GM04503 (cell line): ENCODE measurements at places on chromosomes 4 and X.

- no peak for DNase-seq
Measured at GRCh38 chr4:85391071-85391470, 83.9 kb upstream of the ARHGAP24 start.

- DNase-seq: no peak
Measured at GRCh38 chr4:110617646-110618580, 5.0 kb downstream of the PITX2 start.

DNA sequence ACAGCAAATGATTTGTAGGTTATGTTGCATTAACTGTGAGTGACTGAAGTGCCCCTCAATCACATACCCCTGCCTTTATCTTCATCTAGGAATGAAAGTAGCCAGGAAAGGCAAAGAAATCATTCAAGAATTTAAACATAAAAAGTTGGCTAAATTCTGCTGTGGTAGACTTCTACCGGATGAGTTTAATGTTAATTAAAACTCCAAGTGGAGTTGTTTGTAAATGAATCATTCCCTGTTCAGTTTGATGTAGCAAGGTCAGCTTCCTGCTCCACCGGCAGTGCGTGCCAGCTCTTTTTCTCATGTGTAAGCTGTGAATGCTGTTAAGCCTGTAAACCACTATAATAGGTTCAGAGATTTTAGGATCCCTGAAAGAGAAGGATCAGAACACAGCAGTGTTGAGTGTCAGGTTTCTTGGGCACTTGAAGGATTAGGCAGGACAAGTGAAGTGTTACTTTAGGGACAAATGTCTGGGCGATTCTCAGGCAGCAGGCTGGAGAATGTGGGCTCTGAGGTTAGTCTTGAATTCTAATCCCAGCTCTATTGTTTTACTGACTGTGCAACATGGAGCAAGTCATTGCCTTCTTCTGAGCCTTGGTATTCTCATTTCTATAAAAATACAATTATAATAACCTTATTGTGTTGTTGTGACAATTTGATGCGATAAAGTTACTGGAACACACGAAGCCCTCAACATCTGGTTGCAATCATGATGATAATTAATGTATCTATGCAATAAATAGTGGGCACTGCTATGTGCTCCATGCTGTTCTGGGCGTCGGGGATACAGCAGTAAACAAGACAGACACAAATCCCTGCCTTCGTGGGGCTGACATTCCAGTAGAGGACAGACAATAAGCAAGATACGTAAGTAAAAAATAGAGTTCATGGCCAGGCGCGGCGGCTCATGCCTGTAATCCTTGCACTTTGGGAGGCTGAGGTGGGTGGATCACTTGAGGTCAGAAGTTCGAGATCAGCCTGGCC is 112.0 kb downstream of the SHROOM3 start:
- DNase-seq: peak; percentile 85

DNA sequence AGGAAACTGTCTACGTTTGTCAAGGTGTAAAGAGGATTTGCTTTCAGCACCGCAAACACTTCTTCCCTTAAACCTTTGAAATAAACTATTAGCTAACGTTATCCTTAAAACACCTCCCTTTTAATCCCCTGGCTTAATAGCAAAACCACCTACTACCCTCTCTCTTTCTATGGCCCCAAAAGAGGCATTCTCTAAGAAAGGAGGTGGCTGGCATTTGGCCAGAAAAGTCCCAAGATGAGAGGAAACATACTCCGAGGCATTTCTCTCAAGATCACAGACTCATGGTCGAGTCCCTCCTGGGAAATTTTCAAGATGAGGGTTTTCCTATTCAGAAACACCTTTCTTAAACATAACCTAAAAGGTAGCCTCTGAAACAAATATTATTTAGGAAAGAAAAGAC is 60.6 kb upstream of the VCX3B start:
- DNase-seq: no peak

GRCh38 chr4:185710487-185710995 is 101.5 kb downstream of the SORBS2 start:
- DNase-seq: no peak

- DNase-seq: no peak
Measured at GRCh38 chr4:1788254-1788973, 4.7 kb upstream of the FGFR3 start.

GRCh38 chr4:74157154-74157553 is 764 bp upstream of the MTHFD2L start:
- no peak for DNase-seq

DNA sequence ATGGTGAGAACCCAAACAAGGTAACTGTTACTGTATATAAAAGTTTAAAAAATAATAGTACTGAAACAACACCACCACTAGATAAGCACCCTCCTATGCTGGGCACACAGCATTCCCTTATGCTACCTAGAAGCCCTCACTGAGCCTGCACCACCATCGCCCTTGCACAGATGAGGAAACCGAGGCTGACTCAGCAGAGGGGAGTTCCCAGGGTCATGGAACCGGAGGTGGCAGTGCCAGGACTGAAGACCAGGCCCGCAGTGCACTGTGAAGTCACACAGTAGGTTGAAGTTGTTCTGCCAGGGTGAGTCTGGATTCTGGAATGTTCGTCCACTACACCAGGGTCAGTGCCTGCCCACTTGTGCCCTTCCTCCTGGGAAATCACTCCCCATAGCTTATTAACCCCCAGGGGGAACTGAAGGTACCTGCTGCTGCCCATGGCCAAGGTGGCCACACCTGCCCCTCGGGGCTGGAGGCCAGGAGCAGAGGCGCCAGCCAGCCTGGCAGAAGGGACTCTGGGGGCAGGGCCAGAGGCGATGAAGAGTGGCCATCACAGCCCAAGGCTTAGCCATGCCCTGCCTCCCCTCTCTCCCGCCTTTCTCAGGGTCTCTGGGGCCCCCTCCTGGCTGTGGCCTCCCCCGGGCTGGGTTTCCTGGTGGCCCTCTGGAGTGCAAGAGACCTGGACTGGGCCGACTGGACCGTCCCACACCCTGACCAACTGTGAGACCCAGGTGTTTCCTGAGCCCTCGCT is 15.1 kb upstream of the ABLIM2 start:
- DNase-seq: no peak

GRCh38 chrX:101369687-101370086 is 16.3 kb downstream of the BTK start:
- no peak for DNase-seq

- DNase-seq: no peak
Measured at GRCh38 chr4:36740796-36741310, 459.4 kb downstream of the DTHD1 start.

GRCh38 chr4:121400632-121401031 is 19.8 kb upstream of the QRFPR start:
- DNase-seq: no peak

GRCh38 chr4:79833857-79834256 is 239.2 kb downstream of the ANTXR2 start:
- no peak for DNase-seq

DNA sequence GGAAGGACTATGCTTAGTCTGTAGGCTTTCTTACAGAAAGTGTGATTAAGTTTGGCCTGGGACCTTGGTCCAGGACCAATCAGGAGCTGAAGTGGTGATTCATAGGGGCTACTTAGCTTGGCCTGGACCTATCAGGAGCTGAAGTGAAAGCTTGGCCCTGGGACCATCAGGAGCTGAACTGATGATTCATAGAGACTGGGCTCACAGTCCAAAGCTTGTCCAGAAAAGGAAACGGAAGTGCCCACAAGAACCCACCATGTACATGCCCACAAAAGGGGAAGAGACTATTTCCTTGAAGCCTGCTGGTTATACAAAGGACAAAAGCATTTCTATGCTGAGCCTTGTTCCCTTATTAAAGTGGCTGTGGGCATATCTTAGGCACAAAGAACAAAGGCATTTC is 12.6 kb downstream of the TENT5D start:
- no peak for DNase-seq

DNA sequence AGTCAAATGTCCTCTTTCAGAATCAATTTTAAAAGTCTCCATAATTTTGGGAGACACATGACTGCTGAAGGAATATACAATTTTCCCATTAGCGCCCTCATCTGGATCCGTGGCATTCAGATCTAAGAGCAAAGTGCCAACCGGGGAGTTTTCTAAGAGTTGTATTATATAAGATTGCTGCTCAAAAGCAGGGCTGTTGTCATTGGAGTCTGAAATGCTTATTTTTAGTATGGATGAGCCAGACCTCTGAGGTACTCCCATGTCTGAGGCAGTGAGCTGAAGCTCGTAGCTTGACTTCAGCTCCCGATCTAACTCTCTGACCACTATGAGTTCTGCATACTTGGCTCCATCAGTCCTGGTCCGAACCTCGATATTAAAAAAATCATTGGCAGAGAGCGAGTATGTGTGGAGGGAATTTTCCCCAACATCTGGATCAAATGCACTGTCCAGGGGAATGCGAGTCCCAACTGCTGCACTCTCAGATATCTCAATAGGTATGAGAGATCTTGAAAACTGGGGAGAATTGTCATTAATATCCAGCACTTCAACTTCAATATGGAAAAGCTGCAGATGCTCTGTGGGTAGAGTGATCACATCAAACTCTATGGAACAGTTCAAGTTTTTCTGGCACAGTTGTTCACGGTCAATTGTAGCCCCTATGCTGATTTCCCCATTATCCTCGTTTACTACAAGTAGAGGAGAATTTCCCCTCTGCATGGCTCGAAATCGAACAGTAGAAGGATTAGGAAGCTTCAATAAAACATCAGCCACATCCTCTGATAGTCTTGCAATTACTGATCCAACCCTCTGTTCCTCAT is 917 bp downstream of the PCDH18 start:
- DNase-seq: no peak

DNA sequence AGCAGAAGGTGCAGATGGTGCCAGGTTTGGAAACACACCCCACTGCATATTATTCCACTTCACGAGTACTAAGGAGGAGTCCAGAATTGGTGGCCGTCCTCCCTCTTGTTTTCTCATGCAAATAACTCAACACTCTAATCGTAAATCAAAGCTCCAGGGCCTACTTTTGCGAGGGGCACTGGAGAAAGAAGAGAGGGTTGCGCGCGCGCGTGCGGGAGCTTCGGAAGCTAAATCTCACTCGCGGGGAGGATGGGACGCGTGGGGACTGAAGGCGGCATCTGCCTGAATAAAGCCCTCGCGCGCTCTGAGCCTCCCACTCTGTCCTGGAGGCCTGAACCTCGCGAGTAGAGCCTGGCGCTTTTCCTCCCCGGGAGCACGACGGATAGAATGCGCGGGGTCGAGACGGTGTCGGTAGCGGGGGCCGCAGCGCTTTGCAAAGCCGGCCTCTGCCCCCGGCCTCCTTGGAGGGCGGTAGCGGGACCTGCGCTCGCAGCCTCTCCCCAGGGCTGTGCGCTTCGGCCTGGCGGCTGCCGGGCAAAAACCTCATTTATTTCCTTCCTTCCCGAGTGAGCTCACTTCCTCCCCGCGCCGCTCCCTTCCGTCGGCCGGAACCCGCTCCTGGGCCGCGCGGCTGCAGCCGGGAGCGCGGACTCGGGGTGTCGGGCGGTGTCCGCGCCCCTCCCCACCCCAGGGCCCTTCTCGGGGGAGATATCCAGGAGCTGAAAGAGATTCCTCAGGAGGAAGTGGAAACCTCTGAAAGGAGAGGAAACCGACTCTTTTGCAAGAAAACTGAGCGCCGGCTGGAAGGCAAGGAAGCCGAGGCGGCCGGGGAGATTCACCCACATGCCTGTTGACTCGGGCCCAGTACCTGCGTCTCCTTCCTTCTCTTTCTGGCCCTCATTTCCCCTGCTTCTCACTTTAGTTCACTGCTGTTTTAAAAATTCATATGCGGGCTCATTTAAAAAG is 20.7 kb downstream of the HAND2 start:
- DNase-seq: no peak

DNA sequence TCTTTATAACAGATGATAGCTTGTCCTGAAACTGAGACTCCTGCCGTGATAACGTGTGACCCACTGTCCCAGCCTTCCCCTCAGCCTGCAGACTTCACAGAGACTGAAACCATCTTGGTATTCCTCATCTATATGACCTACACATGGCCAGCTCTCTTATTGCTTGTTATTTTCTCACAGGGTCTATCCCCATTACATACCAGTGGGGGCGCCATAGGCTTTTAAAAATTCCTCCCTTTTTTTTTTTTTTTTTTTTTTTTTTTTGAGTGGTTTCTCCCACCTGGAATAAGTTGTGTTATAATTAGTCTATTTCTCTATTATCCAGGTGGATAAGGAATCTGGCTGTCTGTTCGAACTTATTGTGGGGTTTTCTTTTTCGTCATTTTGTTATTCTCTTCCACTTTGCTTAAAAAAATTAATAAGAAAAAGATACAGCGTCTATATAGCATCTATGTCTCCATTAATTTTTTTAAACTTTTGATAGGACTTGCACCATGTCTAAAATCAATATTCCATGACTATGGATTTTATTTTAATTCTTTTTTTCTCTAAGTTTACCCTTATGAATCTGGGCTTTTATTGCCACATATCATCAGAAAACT is 47.2 kb downstream of the GYG2 start:
- no peak for DNase-seq

DNA sequence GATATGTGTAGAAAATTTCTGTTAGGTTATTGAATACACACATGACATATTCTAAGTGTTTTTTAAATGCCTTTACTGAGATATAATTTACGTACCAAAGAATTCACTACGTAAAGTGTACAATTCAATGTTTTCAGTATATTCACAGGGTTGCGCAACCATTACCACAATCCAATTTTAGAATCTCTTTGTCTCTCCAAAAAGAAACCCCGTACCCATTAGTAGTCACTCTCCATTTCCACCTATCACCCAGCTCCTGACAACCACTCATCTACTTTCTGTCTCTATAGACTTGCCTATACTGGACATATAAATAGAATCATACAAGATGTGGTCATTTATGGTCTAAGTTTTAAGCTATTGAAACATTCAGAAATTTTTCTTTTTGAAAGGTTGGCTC is 53.0 kb upstream of the FBXW7 start:
- no peak for DNase-seq

- peak; percentile 27 for DNase-seq
Measured at GRCh38 chrX:118655561-118656246, 71.7 kb upstream of the IL13RA1 start.

DNA sequence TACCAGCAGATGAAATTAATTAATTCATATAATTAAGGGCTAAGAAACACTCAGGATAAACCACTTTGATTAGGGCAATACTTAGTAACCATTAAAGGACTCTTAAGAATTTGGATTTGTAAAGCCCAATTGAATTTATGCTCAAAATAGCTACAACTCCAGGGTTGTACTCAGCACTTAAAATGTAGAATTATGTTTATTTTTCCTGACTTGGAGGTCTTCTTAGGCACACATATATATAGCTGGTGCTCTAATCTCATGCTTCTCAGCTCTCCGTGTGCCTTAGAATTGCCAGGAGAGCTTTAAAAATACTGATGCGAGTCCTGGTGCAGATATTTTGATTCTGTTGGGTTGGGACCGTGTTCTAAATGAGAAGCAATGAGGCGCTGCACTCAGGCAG is 77.6 kb downstream of the SNX25 start:
- DNase-seq: no peak

- no peak for DNase-seq
Measured at GRCh38 chr4:89741768-89742167, 95.2 kb downstream of the SNCA start.

GRCh38 chr4:139515531-139515958 is 40.5 kb downstream of the SETD7 start:
- DNase-seq: no peak
